ENCODE measurements at places on chromosomes 5 and 9. TPM values are rescaled to one million over a fixed set of nuclear protein-coding genes. Genes with fewer than 3 reads are reported as not detected.

GRCh38 chr9:116234081-116234480, 80.5 kb downstream of the PAPPA start:
- DNase-seq, result no peak
- H3K4me1 ChIP-seq, result peaks cover 6% of the 10 kb centered on the region

DNA sequence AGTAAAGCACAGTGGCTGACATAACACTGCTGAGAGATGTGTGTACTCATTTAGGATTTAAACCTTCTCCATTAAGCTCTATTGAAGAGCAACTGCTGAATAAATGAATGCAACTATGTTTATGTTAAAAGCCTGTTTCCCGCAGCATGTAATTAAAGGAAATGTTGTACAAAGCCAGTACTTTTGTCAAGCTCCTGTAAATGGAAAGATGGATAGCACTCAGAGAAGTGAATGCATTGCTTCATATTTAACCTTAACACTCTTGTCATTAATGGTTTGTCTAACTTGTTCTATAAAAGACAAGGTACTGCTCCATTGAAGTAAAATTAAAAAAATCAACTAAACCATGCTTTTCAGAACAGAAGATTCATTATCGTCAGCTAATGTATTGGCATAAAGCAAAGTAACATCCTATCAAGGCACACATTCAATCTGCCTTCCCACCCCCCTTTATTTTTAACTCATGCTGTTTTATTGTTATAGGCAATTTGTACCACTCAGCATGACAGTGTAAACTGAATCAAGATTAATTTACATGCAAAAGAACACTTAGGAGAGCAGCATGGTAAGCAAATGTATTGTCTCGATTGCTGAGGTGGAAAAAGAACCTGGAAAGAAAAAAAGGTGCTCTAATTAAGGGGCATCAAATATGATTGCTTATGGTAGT, 240.9 kb upstream of the TBCA start:
- no peaks in the 10 kb centered on the region for H3K4me1 ChIP-seq
- no peaks in the 10 kb centered on the region for H3K27me3 ChIP-seq
- no peak for DNase-seq
- no peak overlapping the region for H3K4me3 ChIP-seq

- no peak for DNase-seq
- H3K4me3 ChIP-seq, result no peak overlapping the region
- peaks cover 15% of the 10 kb centered on the region for H3K4me1 ChIP-seq
- H3K36me3 ChIP-seq, result peaks cover 32% of the 10 kb centered on the region
- H3K27ac ChIP-seq, result no peak overlapping the region
These were observed 24.9 kb downstream of the TENT2 start for GRCh38 chr5:79636981-79637733.

- H3K4me3 ChIP-seq, result peak overlapping the region; percentile 32
- no peak for DNase-seq
- no peak overlapping the region for H3K27ac ChIP-seq
- peaks cover 45% of the 10 kb centered on the region for H3K4me1 ChIP-seq
- no peaks in the 10 kb centered on the region for H3K27me3 ChIP-seq
These were observed 264.2 kb downstream of the MAST4 start for GRCh38 chr5:66860199-66860975.

DNA sequence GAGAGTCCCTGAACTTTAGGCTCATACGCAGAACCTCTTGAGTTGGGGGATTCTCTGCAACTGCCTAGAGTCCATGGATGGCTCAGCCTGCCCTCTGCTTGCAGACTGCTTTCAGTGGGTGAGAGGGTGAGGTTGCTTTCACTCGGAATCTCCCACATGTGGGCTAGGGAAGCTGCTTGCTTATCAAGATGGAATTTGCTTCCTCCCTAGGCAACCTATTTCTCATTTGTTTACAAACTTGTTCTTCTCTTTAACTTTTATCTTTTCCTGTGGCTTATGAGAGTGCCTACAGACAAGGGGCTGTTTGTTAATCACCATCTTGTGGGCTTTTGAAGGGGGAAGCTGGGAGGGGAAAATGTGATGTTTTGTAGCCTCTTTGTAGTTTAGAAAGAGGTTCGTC, 10.0 kb downstream of the TLE4 start:
- no peaks in the 10 kb centered on the region for H3K27me3 ChIP-seq
- no peak for DNase-seq
- no peaks in the 10 kb centered on the region for H3K36me3 ChIP-seq
- peaks cover 77% of the 10 kb centered on the region for H3K4me1 ChIP-seq
- no peak overlapping the region for H3K4me3 ChIP-seq

GRCh38 chr9:112111461-112111860, 63.6 kb downstream of the SUSD1 start:
- no peaks in the 10 kb centered on the region for H3K4me1 ChIP-seq
- H3K27ac ChIP-seq, result no peak overlapping the region
- H3K36me3 ChIP-seq, result peaks cover 15% of the 10 kb centered on the region
- no peak for DNase-seq
- H3K4me3 ChIP-seq, result no peak overlapping the region

- no peak overlapping the region for H3K27ac ChIP-seq
- H3K36me3 ChIP-seq, result peaks cover 93% of the 10 kb centered on the region
- H3K4me1 ChIP-seq, result no peaks in the 10 kb centered on the region
- DNase-seq, result no peak
- H3K4me3 ChIP-seq, result no peak overlapping the region
These were observed 20.6 kb downstream of the TUT7 start for GRCh38 chr9:86333651-86334050.

DNA sequence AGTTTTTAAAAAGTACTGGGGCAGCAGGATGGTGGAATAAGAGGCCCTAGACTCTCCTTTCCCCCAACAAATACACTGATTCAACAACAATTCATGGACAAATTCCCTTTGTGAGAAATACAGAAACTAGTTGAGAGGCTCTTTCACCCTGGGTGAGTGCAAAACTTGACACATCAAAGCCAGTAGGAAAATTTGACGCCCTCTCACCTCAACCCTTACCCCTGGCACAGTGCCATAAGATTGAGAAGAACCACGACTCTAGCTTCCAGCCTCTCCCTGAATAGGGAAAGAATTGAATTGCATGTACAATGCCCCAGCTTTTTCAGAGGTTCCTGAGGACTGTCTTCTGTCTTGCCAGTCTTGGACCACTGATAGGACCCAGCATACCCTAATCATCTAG, 12.3 kb downstream of the KIF4B start:
- H3K36me3 ChIP-seq, result no peaks in the 10 kb centered on the region
- H3K27me3 ChIP-seq, result no peaks in the 10 kb centered on the region
- H3K27ac ChIP-seq, result no peak overlapping the region
- no peaks in the 10 kb centered on the region for H3K4me1 ChIP-seq

DNA sequence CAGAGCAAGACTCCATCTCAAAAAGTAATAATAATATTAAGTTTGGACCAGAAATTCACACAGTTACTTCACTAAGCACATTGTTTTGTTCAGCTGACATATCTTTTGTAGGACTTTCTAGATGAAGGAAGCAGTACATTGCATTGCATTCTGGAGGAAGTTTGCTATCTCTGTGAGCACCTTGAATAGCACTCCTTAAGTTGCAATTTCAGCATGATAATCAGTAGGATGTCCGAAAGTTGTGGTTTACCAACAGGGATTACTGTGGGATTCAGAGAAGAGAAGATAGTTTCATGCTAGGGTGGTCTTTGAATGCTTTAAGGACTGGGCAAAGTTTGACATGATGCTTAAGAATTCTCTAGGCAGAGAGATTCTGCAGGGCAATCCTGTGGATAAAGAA, 18.4 kb upstream of the TTC23L start:
- no peak overlapping the region for H3K4me3 ChIP-seq
- H3K27me3 ChIP-seq, result no peaks in the 10 kb centered on the region
- no peak for DNase-seq
- no peaks in the 10 kb centered on the region for H3K4me1 ChIP-seq

DNA sequence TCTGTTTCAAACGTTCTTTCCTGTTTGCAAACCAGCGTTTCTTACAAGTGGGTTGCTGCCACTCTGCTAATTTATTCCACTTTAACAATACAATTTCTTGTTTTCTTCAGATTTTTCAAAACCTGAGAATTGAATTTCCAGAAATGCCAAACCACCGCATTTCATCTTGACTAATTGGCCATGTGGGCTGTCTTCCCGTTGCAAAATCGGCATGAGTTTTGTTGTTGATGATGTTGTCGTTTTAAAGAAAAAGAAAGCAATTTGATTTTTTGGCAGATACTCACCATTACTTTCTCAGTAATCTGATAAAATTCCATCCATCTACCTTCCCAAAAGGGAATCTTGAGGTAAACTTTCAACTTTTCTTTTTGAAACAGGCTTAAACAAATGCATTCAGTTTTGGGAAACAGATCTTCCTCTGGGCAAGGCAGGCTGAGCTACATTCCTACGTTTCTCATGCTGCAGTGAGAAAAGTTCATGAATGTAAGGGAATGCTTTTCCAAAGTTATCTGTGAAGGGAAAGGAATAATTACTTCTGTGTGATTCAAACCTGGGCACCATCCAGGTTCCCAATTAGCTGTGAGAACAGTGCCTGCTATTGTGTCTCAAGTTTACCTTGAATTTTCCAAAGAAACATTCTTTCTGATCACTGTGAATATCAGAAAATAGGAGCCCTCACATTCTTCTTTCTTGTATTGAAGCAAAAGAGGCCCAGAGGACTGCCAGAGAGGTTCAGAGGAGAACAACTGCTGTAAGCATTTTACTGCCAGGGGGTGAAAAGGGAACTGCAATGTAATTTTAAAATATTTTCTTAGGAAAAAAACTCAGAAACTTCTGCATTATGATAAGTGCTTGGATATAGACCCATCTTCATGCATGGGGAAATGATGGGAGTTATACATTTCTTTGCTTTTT, 100.7 kb upstream of the TUT7 start:
- H3K27me3 ChIP-seq, result no peaks in the 10 kb centered on the region
- no peaks in the 10 kb centered on the region for H3K4me1 ChIP-seq
- H3K36me3 ChIP-seq, result no peaks in the 10 kb centered on the region
- H3K4me3 ChIP-seq, result peak overlapping the region; percentile 1
- H3K27ac ChIP-seq, result no peak overlapping the region

DNA sequence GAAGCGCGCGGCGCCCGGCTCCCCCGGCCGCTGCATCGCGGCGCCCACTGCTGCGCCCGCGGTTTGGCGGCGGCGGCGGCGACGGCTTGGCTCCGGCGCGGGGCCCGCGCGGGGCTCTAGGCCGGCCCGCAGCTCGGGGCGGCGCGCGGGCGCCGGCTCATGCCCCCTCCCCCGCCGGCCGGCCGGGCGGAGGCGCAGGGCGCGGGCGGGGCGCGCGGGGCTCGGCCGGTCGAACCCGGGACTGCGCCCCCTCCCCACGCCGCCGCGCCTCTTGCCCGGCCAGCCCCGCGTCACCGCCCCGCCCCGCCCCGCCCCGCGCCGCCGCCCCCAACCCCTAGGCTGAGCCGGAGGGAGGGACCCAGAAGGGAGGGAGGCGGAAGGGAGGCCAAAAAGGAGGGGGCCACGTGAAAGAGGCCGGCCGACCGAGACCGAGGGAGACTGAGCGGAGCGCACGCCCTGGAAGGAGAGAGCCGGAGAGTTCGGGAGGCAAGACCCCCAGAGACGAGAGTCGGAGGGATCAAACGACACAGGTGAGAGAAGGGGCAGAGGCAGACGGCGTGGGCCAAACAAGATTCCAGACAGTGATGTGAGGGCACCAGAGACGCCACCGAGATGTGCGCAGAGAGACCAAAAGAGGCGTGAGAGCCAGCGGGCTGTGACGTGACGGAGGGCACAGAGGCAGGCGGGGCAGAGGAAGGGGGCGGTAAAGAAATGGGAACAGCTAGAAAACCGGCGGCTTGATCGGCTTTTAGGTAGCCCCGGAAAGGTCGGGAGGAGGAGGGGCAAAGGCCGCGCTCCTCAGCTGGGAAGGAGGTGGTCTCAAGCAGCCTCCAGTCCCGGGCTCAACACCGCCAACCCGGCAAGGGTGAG, at the start of gene BARX1:
BARX1 (minus strand) TSS at position 245 of the 870 bp plus-strand sequence; CDS start at position 36, 209 bp downstream.
- no peak for DNase-seq
- H3K4me1 ChIP-seq, result peaks cover 77% of the 10 kb centered on the region
- H3K4me3 ChIP-seq, result peak within 1 kb of the TSS; percentile 47
- H3K27me3 ChIP-seq, result peaks cover 97% of the 10 kb centered on the region
- no peak within 1 kb of the TSS for H3K27ac ChIP-seq
- H3K36me3 ChIP-seq, result no peaks in the 10 kb centered on the region

DNA sequence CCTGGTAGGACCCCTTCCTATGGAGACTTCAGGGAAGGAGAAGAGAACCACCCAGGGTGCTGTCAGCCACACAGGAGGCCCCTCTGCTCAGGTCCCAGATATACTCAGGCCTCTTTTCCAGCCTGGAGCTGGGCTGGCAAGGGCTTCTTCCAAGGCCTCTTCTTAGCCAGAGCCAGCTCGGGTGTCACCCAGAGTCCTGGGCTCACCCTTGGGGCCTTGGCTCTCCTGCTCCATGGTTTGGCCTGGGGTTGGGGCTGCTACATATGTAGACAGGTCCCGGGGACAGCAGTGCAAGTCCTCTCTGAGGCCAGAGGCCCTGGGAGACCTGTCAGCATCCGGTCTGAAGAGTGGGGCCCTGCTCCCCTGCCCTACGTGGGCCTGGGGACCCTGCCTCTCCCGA, 22.8 kb downstream of the PAEP start:
- H3K4me1 ChIP-seq, result no peaks in the 10 kb centered on the region
- H3K27me3 ChIP-seq, result peaks cover 61% of the 10 kb centered on the region
- no peak overlapping the region for H3K27ac ChIP-seq

GRCh38 chr9:6641561-6641960, 4.0 kb downstream of the GLDC start:
- H3K27me3 ChIP-seq, result peaks cover 81% of the 10 kb centered on the region
- peaks cover 21% of the 10 kb centered on the region for H3K4me1 ChIP-seq
- H3K4me3 ChIP-seq, result no peak overlapping the region
- DNase-seq, result no peak
- H3K36me3 ChIP-seq, result no peaks in the 10 kb centered on the region

- no peak for DNase-seq
- H3K4me3 ChIP-seq, result no peak overlapping the region
- H3K27ac ChIP-seq, result no peak overlapping the region
- peaks cover 37% of the 10 kb centered on the region for H3K4me1 ChIP-seq
These were observed 11.7 kb downstream of the SPIN1 start for GRCh38 chr9:88399966-88400365.

GRCh38 chr5:10118150-10118549, 131.5 kb downstream of the ATPSCKMT start:
- DNase-seq, result no peak
- H3K4me1 ChIP-seq, result peaks cover under 1% of the 10 kb centered on the region
- H3K27ac ChIP-seq, result no peak overlapping the region

DNA sequence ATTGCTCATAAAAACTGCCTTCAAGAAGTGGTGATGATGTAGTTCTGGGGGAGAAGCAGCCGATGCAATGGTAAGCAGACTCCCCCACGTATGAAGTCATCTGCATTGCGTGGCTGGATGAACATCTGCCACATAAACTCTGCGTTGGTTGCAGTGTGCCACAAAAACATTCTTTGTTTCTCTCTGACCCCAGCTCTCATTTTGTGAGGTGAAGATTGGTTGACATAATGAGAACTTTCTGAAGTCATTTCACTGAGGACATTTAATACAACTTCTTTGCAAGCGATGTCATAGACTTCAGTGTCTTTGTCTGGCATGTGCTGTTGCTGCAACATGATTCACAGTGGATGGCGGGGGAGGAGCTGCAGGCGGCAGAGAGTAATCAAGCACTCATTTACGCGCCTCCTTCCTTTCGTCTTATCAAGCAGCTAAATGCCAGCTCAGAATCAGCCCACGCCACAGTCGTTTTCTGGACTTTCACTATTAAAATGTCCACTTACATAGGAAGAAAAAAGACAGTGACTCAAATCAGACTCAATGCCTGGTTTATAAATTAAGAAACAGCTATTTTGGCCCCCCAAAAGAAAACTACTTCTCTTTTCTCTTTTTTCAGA, 91.5 kb upstream of the NFIL3 start:
- H3K4me1 ChIP-seq, result peaks cover 4% of the 10 kb centered on the region
- DNase-seq, result peak; percentile 24
- H3K27ac ChIP-seq, result no peak overlapping the region
- H3K36me3 ChIP-seq, result no peaks in the 10 kb centered on the region

FCN2 gene
- not detected for total RNA-seq

HAPLN1 gene
- 2.1 TPM for total RNA-seq

PCDHGB5 gene
- total RNA-seq, result 6.0 TPM

CTSV gene
- total RNA-seq, result 0.14 TPM

C9orf40 gene
- 2.0 TPM for total RNA-seq

TNFSF8 gene
- 0.63 TPM for total RNA-seq

NINJ1 gene
- 53.7 TPM for total RNA-seq

ASPN gene
- total RNA-seq, result 17.5 TPM

Measured in left ventricle myocardium inferior (tissue), 1 donor.